ENCODE measurements at places on chromosomes 1 and 21.

DNA sequence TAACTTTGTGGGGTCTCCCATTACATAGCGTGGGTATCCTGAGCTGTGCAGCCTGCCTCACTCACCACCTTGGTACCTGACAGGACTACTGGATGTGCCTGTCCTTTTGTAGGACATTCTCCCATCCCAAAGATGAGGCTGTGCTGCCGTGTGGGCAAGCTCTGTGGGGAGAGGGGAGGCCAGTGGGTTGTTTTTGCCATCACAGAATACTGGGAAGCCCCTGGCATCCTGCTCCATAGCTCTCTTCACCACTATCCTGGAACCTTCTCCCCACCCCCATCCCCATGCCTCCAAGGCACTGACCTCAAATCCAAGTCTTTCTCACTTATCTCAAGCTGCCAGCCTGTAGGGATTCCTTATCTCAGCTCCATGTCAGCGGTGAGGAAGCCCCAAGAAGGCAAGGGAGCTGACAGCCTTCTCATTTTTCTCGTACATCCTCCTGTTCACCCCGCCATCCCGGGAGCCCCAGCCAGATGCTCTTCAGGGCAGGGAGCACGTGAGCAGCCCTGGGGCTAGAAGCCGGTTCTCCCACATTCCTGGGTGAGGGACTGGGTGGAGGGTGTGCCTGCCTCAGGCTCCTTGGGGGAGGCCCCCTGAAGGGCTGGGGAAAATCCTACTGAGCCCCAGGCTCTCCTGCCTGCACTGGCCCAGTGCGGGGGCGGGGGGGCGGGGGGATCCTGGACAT lies 2.4 kb upstream of the ELF3 start:
- no peak for DNase-seq

- DNase-seq, result no peak
These were observed 149.0 kb upstream of the RAB4A start for GRCh38 chr1:229121845-229122436.

DNA sequence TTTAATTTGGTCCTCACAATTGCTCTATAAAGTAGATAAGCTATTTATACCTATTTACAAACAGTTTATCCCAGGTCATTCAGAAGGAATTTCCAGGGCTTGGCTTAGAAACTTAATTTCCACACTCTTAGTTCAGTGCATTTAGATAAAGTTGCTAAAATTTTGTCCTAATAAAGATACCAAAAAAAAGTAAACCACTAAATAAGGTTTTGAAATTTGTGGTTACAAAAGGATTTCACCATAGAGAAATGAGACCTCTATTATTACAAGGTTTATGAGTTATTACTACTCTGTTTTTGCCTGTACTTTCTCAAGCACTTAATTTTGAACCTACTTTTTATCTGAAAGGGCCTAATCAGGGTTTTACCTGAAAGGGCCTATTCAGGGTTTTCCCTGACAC lies 22.4 kb downstream of the PTPN22 start:
- no peak for DNase-seq

- no peak for DNase-seq
These were observed 12.1 kb upstream of the KDF1 start for GRCh38 chr1:26972390-26972789.

DNA sequence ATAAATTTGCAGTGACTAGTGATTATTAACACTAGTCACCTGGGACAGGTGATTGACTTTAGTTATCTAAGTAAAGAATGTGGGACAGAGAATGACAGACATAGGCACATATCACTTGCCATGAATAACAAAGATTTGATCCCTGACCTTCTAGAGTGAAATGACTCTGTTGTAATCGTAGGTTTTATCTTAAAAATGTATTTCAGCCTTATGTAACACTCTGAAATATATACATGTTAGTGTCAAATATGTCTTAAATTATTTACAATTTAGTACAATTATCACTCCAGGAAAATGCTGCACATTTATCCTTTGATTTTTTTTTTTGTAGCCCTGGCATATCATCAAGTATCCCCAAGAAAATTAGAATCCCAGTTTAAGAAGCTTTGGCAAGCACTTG lies 186.4 kb upstream of the PTGFR start:
- no peak for DNase-seq

DNA sequence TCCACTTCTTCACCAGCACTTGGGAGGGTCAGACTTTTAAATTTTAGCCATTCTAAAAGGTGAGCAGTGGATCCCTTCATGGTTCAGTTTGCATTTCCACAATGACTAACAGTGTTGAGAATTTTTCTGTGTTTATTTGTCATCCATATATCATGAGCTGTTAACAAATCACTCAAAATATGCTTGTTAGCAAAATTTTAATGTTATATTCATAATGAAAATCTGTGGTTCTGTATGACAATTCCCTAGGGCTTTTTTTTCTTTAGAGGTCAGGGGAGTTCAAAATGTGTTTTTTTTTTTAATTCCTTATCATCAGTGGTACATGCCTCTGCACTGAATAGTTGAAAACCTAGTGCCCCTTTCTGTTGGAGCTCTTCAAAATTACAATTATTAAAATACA lies 682.2 kb upstream of the ADGRL2 start:
- no peak for DNase-seq

GRCh38 chr1:38827318-38827717 lies 32.3 kb downstream of the RRAGC start:
- no peak for DNase-seq

- no peak for DNase-seq
These were observed 39.4 kb downstream of the KCNJ15 start for GRCh38 chr21:38295997-38296764.

- no peak for DNase-seq
These were observed 19.0 kb downstream of the MAPKAPK2 start for GRCh38 chr1:206703661-206704060.

GRCh38 chr21:16709866-16710550 lies 802.8 kb upstream of the CXADR start:
- DNase-seq, result no peak

DNA sequence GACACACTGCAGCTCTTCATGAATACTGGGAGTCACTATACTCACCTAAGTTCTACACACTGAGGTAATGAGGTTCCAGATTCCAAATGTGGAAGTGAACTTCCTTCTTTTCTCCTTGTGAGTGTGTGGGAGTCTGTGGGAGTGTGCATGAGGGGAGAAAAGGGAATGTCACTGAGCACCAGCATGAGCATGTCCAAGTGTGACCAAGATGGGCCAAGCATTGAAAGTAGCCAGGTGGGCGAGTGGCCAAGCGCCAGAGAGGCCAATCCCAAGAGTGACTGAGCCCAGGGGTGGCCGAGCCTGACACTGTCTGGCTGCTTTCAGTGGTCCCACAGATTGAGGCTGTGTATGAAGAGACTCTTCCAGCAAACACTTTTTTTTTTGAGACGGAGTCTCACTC lies 132.3 kb downstream of the HLCS start:
- no peak for DNase-seq

DNA sequence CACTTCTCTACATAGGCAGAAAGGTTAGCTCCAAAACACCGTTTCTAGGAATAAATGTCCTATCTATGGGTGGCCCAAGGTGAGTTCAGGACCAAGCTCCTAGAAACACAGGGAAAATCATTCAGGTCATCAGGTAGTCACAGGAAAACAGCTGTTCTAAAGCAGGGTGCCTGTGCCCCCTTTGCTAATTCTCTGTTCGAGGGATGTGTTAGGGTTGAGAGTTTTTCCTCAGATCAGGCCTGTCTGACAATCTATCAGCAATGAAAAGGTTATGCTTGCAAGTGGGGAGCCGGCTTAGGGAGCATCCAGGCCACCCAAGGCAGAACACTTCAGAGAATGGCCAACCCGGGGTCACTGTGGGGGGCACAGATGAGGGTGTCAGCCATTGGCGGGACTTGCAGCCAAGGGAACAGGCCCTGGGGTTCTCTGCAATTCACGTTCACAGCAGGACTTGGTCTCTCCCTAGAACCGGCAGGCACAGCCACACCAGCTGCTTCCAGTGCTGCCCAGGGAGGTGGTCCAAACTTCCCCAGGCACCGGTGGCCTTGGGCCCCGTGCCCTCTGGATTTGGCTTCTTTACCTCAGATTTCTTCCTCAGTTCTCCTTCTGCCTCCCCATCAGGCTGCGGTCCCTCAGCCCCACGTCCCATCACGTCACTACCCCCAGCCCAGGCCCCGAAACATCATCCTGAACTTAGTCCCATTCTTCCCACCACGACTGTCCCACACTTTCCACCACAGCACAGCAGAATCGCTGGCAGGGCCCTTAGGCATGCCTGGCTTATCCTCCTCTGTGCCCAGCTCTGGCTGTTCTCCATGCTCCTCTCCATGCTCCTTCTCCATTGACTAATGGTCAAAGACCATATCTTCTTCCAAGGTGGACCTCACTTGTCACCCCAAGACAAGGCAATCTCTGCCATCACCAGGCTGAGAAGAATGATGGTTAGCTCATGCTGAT lies 11.0 kb downstream of the CD2 start:
- DNase-seq, result no peak

DNA sequence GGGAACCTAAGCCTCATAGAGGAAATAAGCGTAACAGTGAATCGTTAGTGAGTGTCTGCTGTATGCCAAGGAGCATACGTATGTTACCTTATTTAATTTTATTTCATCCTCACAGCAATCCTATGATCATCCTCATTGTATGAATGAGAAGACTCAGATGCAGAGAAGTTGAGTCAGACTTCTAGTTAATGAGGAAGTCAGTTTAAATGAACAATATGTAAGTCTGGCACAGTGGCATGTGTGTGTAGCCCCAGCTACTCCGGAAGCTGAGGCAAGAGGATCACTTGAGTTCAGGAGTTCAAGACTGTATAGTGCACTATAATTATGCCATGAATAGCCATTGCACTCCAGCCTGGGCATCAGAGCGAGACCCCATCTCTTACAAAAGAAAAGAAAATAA lies 148.0 kb downstream of the ZZZ3 start:
- no peak for DNase-seq

GRCh38 chr1:15328351-15329103 lies 81.2 kb upstream of the EFHD2 start:
- DNase-seq, result no peak

DNA sequence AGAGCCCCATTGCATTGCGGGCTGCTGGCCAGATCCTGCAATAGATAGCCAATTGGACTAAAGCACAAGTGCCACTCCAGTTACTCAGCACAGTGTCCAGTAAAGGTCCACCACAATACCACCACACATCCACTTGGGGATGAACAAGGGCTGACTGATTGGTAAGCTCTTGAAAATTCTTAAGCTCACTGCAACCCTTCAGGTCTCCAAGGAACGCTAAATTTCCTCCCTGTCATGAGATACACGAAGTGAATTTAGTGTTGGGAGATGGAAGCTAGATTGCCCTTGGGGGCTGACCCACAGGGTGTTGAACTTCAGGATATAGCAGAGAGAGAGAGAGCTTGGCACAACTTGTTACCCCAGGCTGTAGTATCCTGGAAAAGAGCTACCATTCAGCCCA lies 9.8 kb upstream of the AADACL3 start:
- DNase-seq, result no peak

GRCh38 chr1:216528816-216529215 lies 105.6 kb upstream of the USH2A start:
- no peak for DNase-seq

DNA sequence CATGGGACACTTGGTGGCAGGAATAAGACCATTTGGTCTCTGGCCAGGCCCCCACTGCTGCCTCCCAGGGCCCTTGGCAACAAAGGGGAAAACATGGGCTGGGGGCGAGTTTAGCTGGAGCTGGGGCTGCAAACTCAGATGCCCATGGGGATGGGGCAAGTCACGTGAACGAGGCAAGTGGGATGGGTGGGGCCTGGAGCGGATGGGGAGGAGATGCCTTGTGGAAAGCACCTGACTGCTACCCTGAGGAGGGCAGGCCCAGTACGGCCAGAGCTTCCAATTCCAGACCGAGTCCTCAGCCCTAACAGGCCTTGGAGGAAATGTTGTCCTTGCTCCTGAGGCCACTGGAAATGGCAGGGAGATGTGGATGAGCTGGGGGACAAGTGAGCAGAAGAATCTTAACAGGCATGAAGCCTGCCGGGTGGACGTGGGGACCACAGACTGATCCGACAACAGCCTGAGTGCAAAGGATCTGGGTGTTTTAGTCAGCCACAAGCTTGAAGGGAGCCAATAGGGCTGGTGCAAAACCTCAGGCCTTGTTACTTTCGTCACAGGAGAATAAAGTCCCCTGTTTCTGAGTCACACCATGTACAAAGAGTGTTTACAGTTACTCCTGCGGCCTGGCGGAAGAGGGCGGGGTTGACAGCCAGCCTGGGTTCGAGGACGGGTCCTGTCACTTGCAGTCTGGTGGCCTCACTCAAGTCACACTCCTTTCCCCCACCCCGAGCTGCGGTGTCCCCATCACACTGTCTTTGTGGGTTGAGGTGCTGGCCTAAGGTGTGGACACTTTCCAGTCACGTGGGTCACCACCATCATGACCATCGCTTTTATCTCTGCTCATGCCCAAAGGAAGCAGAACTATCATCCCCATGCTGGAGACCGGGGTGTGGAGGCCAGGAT lies 19.1 kb downstream of the RUNX3 start:
- DNase-seq, result peak; percentile 53

- no peak for DNase-seq
These were observed 57.1 kb downstream of the FAAP20 start for GRCh38 chr1:2137257-2138121.

DNA sequence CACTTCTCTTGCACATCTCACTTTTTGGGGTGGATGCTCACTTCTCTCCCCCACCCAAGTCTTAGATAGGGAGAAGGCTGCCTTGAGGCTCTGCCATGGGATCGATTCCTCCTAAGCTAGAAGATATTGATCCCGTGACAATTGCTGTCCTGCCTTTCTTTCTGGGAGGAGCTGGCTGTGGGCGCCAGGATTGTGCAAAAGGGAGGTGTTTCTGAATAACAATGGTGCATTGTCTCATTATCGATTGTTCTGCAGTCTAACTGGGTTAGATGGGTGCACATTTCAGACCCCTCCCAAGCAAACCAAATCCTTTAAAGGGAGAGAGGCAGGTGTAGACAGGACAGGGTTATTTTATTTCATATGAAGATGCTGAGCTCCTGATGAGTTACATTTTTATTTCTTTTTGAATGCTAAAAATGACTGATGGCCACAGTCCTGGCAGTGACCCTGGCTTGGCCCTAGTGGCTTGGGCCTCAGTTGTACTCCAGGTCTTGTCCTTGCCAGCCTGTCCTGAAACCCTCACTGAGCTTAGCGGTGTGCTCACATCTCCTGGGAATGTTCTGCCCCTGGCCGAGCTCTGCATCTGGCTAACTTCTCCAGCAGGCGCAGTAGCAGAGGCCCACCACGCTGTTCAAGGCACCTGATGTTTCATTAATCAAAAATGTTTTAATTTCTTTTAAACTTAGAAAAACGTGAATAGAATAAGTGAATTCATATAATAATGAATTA lies 99.0 kb upstream of the KAZN start:
- DNase-seq, result no peak
